ENCODE measurements at places on chromosomes 1 and 21. TPM values are rescaled to one million over a fixed set of nuclear protein-coding genes. Genes with fewer than 3 reads are reported as not detected.

Gene RAB42
- total RNA-seq, result not detected

Gene C1orf216
- 13.5 TPM for total RNA-seq

Gene IL22RA1
- not detected for total RNA-seq

Gene MAEL
- total RNA-seq, result not detected

Gene CD52
- total RNA-seq, result 21.8 TPM

Gene SPATA6
- 26.0 TPM for total RNA-seq

Gene CLDN14
- total RNA-seq, result not detected

Gene OR2L3
- not detected for total RNA-seq

Gene PLEKHN1
- not detected for total RNA-seq

Gene TMPRSS15
- total RNA-seq, result not detected

Gene PRR9
- not detected for total RNA-seq

All from endothelial cell (in vitro differentiated cells).